NCI-H748 treated with DMSO at 0.1 percent for 48 hours (cell line): ENCODE measurements at places on chromosomes 6 and 20.

GRCh38 chr20:825710-826421 is 7.6 kb upstream of the FAM110A start:
- DNase-seq: no peak

- DNase-seq: no peak
Measured at GRCh38 chr6:42378536-42378935, 73.2 kb downstream of the TRERF1 start.

GRCh38 chr6:129488313-129488712 is 221.7 kb downstream of the ARHGAP18 start:
- peak; percentile 14 for DNase-seq

GRCh38 chr6:165571721-165572132 is 91.3 kb downstream of the PDE10A start:
- DNase-seq: no peak

- no peak for DNase-seq
Measured at GRCh38 chr6:108937170-108937569, 88.9 kb downstream of the ARMC2 start.

GRCh38 chr6:43997345-43997677 is 129.9 kb downstream of the MRPL14 start:
- DNase-seq: no peak

- DNase-seq: no peak
Measured at GRCh38 chr6:20001286-20001685, 164.1 kb downstream of the ID4 start.

DNA sequence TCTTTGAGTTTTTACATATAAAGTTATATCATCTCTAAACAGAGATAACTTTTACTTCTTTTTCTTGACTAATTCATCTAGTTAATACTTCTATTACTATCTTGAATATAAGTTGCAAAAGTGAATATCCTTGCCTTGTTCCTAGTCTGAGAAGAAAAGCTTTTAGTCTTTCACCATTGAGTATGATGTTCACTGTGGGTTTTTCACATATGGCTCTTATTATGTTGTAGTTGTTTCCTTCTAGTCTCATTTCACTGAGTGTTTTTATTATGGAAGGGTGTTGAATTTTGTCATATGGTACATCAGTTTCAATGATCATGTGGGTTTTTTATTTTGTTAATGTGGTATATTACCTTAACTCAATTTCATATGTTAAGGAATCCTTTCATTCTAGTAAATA is 488.3 kb downstream of the COL12A1 start:
- no peak for DNase-seq

DNA sequence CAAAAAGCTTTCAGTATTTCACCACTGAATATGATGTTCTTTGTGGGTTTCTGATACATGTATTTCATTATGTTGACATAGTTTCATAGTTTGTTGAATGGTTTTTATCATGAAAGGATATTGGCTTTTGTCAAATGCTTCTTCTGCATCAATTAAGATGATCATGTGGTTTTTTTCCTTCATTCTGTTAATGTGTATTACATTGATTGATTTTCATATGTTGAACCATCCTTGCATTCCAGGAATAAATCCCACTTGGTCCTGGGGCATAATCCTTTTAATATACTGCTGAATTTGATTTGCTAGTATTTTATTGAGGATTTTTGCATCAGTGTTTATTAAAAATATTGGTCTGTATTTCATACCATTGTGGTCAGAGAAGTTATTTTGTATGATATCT is 70.9 kb upstream of the BHLHE23 start:
- no peak for DNase-seq

GRCh38 chr6:328136-328670 is 35.9 kb downstream of the DUSP22 start:
- DNase-seq: no peak

- no peak for DNase-seq
Measured at GRCh38 chr6:107217248-107217647, 101.9 kb upstream of the BEND3 start.

DNA sequence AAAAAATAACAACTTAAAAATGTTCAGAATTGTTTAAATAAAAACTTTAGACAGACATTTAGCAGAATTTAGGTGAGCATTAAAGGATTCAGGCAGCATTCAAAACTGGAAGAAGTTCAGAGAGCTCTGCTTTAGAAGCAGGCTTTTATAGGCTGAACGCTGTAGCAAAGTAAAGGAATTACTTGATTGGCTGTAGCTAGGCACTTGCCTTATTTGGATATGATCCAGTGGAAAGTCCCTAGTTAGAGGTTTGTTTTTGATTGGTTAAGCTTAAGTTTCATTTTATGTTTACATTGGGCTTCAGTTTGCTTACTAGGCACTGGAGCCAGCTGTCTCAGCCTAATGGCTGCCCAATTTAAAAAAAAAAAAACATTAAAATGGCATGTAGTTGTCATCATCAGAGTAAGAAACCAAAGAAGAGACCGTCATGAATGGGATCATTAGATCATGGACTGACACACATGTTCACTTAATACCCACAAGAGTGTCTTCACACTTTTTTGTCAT is 65.1 kb downstream of the CBFA2T2 start:
- DNase-seq: peak; percentile 97

DNA sequence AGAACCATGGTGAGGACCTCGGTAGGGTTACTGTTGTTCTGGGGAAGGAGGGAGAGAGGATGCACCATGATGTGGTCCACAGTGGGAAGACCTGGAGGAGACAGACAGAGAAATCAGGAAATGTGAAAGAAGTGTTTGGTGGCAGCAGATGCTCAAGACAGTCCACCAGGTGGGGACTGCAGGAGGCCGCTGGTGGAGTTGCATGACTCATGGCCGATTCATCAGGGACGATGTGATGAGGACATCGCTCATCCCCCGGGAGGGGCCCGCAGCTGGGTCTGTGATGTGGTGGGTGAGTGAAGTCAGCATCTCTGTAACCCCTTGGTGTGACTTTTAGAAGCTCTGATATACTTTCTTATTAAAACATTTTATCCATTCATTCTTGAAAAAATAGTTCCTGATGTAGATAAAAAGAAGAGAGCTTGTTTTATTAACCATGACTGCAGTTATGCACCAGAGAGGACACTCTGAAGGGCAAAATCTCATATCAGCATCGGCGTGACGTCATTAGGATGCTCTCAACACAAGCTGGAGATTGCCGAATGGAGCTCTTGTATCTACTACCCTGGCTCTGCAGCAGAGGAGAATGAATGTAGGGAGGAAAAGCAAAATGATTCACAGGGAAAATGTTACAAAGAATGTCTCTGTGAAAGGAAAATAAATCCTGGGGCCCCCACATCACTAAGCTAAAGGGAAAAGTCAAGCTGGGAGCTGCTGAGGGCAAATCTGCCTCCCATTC is 71.2 kb downstream of the RAMACL start:
- DNase-seq: no peak

- DNase-seq: no peak
Measured at GRCh38 chr20:46104262-46104661, 13.9 kb upstream of the CD40 start.
